Left forelimb (tissue), 1 donor: ENCODE measurements at places on chromosomes 7 and 10.

- DNase-seq, result peak; percentile 22
These were observed 24.0 kb upstream of the HABP2 start for GRCh38 chr10:113528876-113529275.

DNA sequence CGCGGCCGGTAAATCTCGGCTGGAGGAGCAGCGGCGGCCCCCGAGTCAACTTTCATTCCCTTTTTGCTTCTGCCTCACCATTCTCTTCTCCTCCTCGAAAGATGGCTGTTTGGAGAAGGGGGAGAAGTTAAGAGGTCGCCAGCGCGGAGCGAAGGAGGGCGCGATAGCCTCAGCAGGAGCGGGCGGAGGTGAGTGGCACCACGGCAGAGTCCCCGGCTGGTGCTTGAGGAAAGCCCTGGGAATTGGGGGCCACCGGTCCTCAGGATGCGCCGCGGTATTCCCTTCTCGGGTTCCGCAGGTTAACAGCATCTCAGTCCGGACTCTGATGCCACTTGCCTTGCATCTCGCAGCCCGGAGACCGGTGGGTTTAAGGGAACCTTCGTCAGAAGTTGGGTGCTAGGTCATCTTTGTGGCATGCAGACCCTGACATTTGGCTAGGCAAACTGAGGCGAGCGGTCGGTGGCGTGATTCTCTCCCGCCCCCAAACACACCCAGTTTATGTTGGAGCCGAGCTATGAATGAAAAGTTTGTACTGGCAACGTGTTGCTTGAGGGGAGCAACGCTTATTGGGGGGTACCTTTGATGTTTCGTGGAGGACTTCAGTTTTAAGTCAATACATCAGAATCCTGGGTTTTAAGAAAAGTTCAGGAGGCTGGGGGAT, 59.5 kb upstream of the PRPS1L1 start:
- peak; percentile 68 for DNase-seq

DNA sequence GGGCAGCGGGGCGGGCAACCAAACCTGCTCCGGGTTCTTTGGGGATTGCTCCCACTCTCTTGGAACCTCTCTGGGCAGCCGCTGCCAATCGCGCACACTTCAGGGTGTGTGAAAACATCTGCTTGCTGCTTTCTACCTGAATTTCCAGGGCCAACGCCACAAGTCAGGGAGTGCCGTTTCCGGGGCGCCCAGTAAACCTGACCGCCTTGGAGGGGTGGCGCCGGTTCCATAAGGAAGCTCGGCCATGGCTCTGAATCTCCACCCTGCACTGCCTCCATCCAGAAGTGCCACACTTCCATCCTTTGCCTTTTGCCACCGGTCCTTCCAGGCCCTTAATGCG, 679 bp upstream of the AFAP1L2 start:
- DNase-seq, result no peak

DNA sequence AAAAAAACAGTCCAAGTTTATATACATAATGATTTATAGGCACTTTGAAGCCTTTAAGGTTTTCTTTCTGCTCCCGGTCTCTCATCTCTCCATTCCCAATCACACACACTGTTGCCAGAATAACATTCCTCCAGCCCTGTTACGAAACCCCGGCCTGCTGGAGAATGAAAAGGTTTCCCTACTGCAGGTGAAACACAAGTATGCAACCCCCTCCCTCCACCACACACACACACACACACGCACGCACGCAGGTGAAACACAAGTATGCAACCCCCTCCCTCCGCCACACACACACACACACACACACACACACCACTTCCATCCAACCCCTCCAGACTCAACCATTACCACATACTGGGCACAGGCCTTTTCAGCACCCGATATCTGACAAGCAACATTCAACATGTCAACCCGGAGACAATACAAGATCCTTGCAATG, 87.5 kb downstream of the PARD3 start:
- no peak for DNase-seq
